Stimulated activated CD4-positive, alpha-beta T cell treated with anti-CD3 and anti-CD28 coated beads, Interleukin-12 subunit alpha, Interleukin-12 subunit beta, amount 100 ng/mL, for 4 hours (primary cell): ENCODE measurements at places on chromosomes 6 and 20.

DNA sequence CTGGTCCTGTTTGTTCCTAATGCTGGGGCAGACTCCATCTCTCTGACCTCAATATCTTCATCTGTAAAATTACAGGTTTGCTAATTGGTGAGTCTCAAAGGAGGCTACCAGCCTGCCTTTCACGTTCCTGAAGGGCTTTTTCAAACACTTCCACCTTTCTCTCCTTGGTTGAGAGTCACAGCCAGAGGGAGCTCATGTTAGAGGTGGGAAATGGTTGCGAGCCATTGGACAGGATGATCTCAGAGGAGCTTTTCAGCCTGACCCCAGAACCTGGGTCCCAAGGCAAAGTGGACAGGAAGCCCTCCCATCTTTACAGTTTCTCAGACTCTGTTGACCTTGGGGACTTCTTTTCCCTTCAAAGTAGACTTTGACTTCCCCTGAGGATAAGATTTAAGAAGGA lies 37.6 kb downstream of the NDUFAF5 start:
- no peak for DNase-seq

GRCh38 chr6:100353276-100354015 lies 111.3 kb downstream of the SIM1 start:
- no peak for DNase-seq

- no peak for DNase-seq
These were observed 280.4 kb downstream of the PTPRK start for GRCh38 chr6:128240024-128240428.

GRCh38 chr6:72525821-72526510 lies 95.9 kb upstream of the KCNQ5 start:
- DNase-seq, result no peak

DNA sequence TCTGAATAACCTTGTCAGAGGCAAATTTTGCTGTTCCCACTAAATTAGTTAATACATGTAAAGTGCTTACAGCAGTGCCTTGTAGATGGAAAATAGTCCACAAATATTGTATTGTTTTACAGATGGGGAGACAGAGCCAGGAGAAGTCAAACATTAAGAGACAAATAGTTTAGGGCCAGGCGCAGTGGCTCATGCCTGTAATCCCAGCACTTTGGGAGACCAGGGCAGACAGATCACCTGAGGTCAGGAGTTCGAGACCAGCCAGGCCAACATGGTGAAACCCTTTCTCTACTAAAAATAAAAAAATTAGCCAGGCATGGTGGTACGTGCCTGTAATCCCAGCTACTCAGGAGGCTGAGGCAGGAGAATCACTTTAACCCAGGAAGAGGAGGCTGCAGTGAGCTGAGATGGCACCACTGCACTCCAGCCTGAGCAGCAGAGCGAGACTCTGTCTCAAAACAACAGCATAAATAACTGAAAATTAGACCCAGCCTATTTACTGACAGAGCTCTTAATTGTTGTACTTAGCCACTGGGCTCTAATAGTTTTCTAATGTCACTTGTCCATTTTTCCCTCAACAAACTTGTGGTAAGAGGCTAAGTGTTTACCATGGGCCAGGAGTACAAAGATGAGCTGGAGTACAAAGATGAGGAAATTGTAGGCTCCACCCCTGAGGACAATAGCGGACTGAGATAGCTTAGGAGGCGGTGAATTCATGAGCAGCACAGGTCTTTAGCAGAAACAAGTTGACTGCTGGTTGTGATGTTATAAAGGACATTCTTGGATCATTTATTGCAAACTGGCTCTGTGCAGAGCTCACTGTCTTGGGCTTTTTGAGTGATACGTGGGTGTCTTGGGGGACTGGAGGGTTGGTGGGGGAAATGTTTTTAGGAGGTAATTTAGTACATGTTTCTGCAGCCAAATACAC lies 6.4 kb downstream of the ZSWIM3 start:
- DNase-seq, result no peak

- no peak for DNase-seq
These were observed 45.9 kb downstream of the CCDC170 start for GRCh38 chr6:151539506-151540268.

- DNase-seq, result no peak
These were observed 26.8 kb downstream of the SLC17A9 start for GRCh38 chr20:62979310-62979709.

DNA sequence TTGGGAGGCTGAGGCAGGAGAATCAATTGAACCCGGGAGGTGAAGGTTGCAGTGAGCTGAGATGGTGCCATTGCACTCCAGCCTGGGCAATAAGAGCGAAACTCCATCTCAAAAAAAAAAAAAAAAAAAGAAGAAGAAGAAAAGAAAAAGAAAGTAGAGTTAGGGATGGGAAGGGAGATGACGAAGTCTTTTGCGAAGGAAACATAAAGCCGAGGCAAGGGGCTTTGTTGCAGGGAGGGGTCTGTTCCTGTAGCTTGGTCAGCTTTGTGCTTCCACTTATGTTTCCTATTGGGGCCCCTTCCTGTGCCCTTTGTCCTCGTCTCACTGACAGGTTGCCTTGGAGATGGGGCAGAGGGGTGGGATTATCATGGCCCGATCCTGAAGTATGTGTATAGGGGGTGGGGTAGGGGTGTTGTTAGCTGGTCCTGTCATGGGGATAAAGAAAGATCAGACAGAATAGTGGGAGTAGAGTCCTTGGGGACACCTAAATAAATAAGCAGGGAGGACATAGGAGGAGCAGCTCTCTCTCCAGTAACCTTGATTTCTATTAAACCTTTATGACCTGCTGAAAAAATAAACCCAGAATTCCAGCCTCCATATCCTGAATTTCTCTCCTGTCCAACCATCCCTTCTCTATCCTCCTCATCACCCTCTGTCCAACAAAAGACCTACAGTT lies 1.1 kb upstream of the CLIC1 start:
- DNase-seq, result no peak

DNA sequence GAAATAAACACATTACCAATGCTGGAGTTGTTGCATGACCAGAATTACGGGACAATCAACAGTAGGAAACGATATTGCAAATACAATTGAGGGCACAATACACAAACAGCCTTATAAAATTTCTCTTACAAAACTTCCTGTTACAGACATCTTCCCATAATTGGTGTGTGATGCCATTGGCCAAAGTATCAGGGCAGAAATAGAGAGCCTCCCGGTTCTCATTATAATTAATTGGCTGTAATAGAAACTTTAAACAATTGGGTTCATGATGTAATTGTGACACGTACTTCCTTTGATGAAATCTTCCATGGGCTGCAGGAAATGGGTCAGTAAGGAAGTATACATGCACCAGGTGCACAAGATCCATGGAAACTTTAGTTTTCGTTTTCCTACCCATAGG lies 40.3 kb upstream of the RALGAPA2 start:
- no peak for DNase-seq

DNA sequence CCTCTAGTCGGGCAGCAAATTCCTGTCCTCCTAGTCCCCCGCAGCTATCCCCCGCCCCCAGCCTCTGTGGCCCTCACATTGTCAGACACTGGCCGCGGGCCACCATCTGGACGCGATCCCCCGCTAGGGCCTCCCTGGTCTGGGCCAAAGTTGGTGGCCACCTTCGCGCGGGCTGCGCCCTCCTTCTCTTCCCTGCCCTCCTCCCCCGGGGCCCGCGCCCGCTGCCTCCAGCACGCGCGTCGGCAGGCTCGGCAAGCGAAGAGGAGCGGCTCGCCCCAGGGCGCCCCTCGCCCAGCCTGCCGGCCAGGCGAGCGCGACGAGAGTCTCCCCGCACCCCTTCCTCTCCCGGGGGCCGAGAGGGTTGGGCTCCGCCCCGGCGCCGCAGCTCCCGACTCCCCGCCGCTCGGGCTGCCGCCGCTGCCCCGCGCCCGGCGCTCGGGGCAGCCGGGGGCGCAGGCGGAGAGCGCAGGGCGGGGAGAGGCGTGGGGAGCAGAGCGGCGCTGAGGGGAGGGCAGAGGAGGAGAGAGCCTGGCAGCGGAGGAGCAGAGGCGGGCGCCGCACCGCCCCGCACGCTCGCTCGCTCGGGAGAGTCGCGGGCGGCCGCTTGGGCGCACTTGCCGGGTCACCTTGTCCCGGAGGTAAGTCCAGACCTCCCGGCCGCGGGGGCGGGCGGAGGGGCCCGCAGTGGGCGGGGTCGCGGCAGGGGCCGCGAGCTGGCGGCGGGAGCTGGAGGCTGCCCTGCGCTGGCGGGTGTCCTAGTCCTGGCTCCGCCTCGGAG lies at the start of gene SYNDIG1:
TSS of gene SYNDIG1 (plus strand) at position 514 of the 778 bp plus-strand sequence. CDS start 73,469 bp downstream, outside the sequence.
- DNase-seq, result no peak

GRCh38 chr20:23091721-23092383 lies 5.7 kb upstream of the CD93 start:
- no peak for DNase-seq

GRCh38 chr20:32455171-32455900 lies 97.2 kb downstream of the ASXL1 start:
- no peak for DNase-seq

DNA sequence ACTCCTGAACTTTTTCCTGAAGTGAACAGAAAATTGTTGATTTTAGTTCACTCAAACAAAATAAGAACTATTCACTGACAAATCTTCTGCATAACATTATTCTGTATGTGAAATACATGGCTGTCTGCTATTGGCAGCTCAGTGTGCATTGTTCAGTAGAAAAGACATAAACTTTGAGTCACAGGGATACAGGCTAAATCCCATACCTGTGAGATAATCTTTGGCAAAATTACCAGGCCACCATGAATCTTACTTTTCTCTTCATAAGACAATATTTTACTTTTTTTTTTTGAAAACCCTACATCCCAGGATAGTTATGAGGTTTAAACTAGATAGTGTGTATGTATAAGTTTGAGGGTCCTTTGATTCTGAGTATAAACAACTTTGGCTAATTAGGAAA lies 224.8 kb downstream of the GRM1 start:
- DNase-seq, result no peak

- no peak for DNase-seq
These were observed 110.4 kb upstream of the SCAF8 start for GRCh38 chr6:154622618-154623336.

GRCh38 chr6:45000833-45001232 lies 327.3 kb upstream of the RUNX2 start:
- no peak for DNase-seq

- DNase-seq, result peak; percentile 12
These were observed 75.7 kb upstream of the FOXP4 start for GRCh38 chr6:41470331-41471063.

- no peak for DNase-seq
These were observed 127.9 kb downstream of the CDK19 start for GRCh38 chr6:110687326-110687725.

DNA sequence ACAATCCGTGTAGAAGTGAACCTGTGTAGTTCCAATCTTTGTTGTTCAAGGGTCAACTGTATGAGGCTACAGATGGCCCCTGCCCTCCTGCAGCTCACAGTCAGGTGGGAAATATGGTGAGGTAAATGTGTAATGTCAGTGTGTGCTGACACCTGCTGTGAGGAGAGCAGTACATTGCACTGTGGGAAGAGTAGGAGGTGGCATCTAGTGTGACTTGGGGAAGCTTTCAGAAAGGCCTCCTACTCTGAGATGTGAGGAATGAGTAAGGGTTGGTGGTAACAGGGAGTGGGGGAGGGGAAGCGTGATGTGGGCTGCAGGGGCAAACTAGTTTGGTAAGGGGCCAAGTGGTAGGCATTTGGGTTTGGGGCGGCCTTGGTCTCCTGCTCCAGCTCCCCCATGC lies 188.8 kb downstream of the FARS2 start:
- DNase-seq, result no peak

DNA sequence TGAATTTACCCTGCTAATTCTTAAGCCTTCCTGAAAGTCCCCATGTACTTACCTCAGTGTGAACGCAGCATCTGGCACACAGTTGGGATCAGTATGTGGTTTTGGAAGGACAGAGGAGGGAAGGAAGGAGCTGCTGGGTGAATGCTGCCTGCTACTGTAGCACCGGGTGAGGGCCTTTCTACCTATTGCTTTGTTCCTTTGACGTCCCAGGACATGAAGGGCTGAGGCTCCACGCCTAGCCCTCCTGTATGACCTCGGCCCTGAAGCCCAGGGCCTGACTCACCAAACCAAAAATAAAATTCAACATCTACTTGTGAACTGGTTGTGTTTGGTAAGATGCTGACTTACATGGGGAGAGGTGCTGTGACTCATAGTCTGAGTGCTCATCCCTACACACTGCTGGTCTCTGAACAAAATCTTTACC lies 51.1 kb downstream of the ARID1B start:
- no peak for DNase-seq

- no peak for DNase-seq
These were observed 40.3 kb upstream of the GFOD1 start for GRCh38 chr6:13527671-13528056.

GRCh38 chr20:12773936-12774335 lies 234.8 kb upstream of the SPTLC3 start:
- DNase-seq, result no peak

GRCh38 chr20:47165376-47165865 lies 191.1 kb downstream of the ZMYND8 start:
- DNase-seq, result no peak

DNA sequence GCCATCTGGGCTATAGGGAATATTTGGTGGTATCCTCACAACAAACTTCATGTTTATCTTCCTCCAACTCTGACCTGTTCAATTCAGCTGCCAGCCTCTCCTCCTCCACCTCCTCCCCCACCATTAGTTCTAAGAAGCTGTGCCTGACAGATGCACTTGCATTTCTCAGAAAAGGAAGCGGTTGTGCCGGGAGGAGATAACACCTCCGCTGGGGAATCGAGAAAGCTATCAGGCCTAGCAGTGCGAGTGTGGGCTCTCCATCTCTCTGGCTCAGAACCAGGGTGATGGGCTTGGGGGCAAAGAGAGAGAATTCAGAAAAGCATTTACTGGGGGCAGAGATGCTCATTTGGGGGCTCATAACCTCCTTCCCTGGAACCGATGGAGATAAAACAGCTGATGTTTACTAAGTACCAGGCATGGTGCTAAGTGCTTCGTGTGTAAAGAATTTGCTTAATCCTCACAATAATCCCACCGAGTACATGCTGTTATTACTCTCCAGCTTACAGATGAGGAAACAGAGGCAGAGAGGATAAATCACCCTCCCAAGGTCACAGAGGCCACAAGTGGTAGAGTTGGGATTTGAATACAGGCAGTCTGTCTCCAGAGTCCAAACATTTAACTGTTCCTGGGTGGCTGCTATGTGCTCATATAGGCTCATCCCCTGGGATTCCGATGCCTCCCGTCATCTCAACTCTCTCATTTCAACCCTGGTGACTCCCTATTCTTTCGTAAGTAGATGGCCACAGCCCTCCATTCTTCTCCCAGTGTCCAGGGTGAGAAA lies 38.3 kb downstream of the COX4I2 start:
- peak; percentile 45 for DNase-seq

- no peak for DNase-seq
These were observed 671 bp downstream of the EFHC1 start for GRCh38 chr6:52420668-52421358.

GRCh38 chr6:66429210-66429609 lies 722.2 kb upstream of the EYS start:
- DNase-seq, result no peak

GRCh38 chr6:151325075-151326050 lies 66.0 kb downstream of the ZBTB2 start:
- DNase-seq, result no peak

GRCh38 chr6:140124498-140124897 lies 750.0 kb upstream of the CITED2 start:
- no peak for DNase-seq
